Cardiac muscle cell (in vitro differentiated cells and primary cell): ENCODE measurements at places on chromosomes 7 and 10. TPM values are rescaled to one million over a fixed set of nuclear protein-coding genes. Genes with fewer than 3 reads are reported as not detected.

GRCh38 chr10:103111031-103111917 lies 81.8 kb downstream of the NT5C2 start:
- DNase-seq, result peak; percentile 20

The GRID1 gene
- total RNA-seq, result 1.5 and 2.3 TPM in 2 replicates

The CYP3A4 gene
- not detected in 2 replicates for total RNA-seq

DNA sequence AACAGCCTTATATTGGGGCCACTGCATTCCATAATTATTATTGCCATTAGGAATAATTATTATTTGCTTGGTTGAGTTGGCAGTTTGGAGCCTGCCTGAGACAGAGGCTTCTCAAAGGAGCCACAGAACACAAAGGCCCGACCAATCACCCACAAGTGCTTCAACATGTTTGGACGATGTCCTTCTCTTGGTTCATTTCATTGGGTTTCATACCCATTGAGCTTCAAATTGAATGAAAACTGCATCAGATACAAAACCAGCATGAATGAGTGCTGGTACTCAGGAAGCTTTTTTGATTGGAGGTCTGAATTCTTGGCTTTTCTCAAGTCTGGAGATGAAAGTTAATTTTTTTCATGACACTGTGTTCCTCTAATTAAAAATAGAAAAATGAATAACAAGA lies 168.3 kb downstream of the CREB5 start:
- no peak for DNase-seq

The NT5C3A gene
- 23.7 and 26.9 TPM in 2 replicates for total RNA-seq

The ZNF783 gene
- 12.7 and 26.4 TPM in 2 replicates for total RNA-seq

- no peak for DNase-seq
Observed at GRCh38 chr7:24279512-24279911, 4.5 kb upstream of the NPY start.

The ZNF479 gene
- not detected in 2 replicates for total RNA-seq

- no peak for DNase-seq
Observed at GRCh38 chr10:114761205-114762193, 60.1 kb upstream of the FHIP2A start.

DNA sequence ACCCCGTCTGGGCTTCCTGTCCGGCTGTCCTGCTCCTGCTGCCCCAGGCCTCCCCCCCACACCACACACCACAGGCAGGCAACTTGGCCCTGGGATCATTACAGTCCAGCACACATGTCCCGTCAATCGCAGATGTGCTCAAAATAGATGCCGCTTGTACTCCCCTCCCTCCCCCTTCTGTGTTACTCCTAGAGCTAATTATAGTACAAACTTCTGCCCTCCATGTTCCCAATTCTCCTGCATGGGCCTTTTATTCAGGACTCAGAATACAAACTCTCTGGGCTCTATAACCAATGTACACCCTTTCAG lies at the start of gene SYNPO2L:
Gene SYNPO2L (minus strand): TSS at position 40 of the 309 bp plus-strand sequence. CDS start 107 bp downstream, outside the sequence.
- DNase-seq, result peak; percentile 85

The LIPK gene
- not detected in 2 replicates for total RNA-seq

The C10orf105 gene
- 0.03 TPM in 1 of 2 replicates, not detected in the other for total RNA-seq

- peak; percentile 32 for DNase-seq
Observed at GRCh38 chr7:112383671-112384417, 66.4 kb upstream of the IFRD1 start.

The VWDE gene
- 46.3 and 95.8 TPM in 2 replicates for total RNA-seq

GRCh38 chr10:131452926-131453720 lies 141.6 kb upstream of the TCERG1L start:
- peak; percentile 77 for DNase-seq

DNA sequence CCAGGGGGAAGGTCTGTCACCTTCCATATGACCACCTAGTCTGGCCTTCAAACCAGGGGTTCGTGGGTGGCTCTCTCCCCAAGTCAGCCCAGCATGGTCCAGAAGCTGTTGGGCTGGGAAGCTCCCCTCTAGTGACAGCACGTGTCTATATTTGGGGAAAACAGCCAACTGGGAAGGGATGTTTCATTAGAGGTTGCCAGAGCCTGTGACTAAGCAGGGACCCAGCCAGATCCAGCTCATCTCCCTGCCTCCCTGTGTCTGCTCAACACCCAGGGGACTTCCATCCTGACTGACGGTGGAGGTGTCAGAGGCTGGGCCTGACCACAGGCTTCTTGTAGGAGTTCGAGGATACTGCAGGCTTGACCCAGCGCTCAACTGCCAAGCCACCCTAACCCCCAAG lies 10.5 kb downstream of the STYXL1 start:
- peak; percentile 43 for DNase-seq

- DNase-seq, result no peak
Observed at GRCh38 chr10:43193496-43194080, 55.3 kb downstream of the CSGALNACT2 start.

The ATXN7L1 gene
- 6.6 and 8.6 TPM in 2 replicates for total RNA-seq

DNA sequence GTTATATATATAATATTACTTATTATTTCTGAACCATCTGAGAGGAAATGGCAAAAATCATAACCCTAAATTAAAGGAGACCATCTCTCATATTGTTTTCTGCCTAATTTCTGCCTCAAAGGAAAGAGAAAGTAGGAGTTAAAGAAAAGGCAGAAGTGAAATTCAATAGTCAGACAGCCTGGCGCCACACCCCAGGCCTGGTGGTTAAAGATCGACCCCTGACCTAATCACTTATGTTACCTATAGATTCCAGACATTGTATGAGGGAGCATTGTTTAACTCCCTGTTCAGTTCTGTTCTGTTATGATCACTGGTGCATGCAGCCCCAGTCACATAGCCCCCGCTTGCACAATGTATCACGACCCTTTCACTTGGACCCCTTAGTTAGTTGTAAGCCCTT lies 24.9 kb upstream of the CHST3 start:
- DNase-seq, result no peak

The ANKRD30A gene
- total RNA-seq, result not detected in 2 replicates

The ASAH2B gene
- 3.4 and 6.6 TPM in 2 replicates for total RNA-seq

- no peak for DNase-seq
Observed at GRCh38 chr7:25759286-25759685, 392.7 kb upstream of the NFE2L3 start.

The MACC1 gene
- 0.04 and 0.06 TPM in 2 replicates for total RNA-seq

DNA sequence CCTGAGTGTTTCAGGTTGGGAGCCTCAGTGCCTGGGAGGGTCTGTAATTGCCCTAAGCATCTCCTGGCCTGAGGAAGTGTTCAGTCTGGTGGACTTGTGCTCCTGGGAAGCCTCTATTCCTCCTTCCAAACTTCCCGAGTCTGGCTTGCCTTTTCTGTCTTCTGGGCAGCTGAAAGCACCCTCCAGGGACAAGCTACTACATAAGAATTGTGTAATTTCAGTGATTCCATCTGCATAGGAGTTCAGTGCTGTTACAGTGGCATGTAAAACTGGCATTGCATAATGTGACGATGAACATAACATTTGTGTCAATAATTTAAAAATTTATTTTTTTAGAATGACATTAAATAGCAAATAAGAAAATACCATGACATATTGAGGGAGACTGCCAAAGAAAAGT lies 109.3 kb downstream of the AOAH start:
- DNase-seq, result no peak

GRCh38 chr7:129780974-129781927 lies 169.7 kb downstream of the NRF1 start:
- DNase-seq, result no peak

The GRM8 gene
- total RNA-seq, result 0.18 and 1.3 TPM in 2 replicates

DNA sequence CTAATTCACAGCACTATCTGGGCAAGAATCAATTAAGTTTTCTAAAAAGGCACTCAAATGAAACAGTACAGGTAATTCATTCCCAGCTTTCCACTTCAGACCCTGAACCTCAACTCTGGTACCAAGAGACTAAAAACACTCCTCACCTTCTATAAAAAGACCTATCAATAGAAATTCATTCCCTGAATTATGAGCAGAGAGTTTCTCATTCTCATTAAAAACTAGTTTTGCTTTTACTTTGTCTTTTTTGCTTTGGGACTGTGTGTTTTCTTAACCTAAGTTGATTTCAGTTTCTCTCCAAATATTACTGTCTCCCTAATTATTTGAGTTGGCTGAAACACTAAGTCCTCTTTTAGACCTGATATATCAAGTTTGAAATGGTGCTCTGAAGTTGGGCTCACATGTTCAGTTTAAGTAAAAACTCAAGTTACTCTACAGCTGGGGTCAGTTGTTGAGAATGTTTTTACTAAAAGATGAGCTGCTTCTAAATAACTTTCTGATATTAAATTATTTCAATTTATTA lies 189.5 kb downstream of the JAZF1 start:
- no peak for DNase-seq

The SFRP5 gene
- 23.7 and 35.0 TPM in 2 replicates for total RNA-seq

DNA sequence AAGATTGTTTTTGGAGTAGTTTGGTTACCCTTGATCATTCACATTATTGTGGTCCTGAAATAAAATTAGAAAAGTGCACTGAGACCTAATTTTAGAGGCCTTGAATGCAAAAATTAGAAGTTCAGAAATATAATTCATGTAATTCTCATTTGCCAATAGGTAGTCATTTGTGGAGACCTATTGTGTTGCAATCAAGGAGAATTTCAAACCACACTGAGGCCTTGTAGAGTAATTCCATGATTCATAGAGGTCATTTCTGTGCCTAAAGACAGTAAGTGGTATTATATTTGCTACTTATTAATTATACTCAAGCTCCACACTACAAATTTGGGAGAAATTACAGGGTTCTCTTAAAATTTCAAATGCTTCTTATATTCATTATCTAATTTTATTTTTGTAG lies 946.8 kb upstream of the POT1 start:
- DNase-seq, result no peak

GRCh38 chr10:58856508-58857240 lies 319.8 kb upstream of the PHYHIPL start:
- peak; percentile 68 for DNase-seq

GRCh38 chr10:27134371-27134770 lies 19.8 kb downstream of the YME1L1 start:
- DNase-seq, result no peak

- DNase-seq, result peak; percentile 38
Observed at GRCh38 chr10:89235073-89235798, 16.3 kb downstream of the LIPA start.

The GBX1 gene
- 0.36 and 1.6 TPM in 2 replicates for total RNA-seq

DNA sequence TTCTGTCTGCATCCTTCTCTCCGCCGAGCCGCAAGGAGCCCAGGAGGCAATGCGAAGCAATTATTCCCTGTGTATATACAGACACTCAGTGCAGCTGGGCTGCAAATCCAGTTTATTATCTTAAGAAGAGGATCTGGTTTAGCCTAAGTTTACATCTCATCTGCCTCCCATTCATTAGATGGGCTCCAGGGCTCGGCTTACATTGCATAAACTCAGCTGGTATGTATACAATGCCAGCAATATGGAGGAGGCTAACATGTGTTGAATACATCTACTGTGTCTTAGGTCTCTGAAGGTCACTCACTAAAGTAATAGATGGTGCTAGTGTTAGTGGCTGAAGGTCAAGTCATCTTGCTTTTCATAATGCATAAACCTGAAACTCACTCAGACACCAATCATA lies 996.8 kb downstream of the KCNMA1 start:
- no peak for DNase-seq

The TAF6 gene
- 104 and 163 TPM in 2 replicates for total RNA-seq

The ODAD2 gene
- total RNA-seq, result 0.63 and 0.70 TPM in 2 replicates

DNA sequence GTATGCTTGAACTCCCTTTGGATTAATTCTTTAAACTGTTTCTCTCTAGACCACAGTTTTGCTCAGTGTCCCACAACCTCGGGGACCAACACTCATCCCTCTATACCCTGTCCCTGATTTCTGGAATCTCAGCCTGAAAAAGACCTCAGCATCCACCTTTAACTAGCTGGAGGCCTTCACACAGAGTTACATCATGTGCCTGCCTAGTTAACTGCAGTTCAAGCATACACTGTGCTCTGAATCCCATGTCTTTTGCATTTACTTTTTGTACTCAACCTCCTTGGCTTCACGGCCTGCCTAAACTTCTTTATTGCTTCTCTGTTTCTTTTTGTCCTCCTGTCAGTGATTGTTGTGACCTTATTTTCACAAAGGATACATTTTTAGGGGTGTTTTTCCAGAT lies 66.7 kb downstream of the PRKG1 start:
- DNase-seq, result no peak

GRCh38 chr10:63887023-63887589 lies 365.9 kb downstream of the REEP3 start:
- no peak for DNase-seq

GRCh38 chr7:44808914-44809393 lies 12.5 kb downstream of the PPIA start:
- no peak for DNase-seq

- no peak for DNase-seq
Observed at GRCh38 chr10:96497391-96497790, 16.3 kb downstream of the TLL2 start.

GRCh38 chr7:24871770-24872169 lies 108.2 kb downstream of the OSBPL3 start:
- DNase-seq, result no peak

GRCh38 chr10:680146-680545 lies 9.3 kb downstream of the DIP2C start:
- DNase-seq, result no peak

The TET1 gene
- total RNA-seq, result 21.0 and 34.8 TPM in 2 replicates

The ATOH7 gene
- total RNA-seq, result 0.11 TPM in 1 of 2 replicates, not detected in the other

GRCh38 chr7:117552660-117553059 lies 72.8 kb downstream of the CFTR start:
- no peak for DNase-seq

DNA sequence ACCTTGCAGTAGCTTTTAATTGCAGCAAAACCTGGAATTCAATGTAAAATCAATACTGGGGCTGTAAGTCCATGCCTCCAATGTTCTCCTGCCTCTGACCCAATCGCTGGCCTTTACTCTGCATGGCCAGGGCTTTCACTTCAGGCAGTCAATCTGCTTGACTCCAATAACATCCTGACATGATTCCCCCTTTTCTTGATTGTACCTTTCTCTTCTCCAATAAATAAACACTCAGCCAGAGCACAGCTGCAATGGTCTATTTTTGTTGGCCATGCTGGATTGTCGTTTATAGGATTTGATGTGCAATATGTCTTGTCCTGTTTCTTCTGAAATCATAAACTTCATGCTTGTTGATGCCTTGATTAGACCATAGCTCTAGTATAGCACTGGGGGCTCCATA lies 97.8 kb upstream of the COL1A2 start:
- no peak for DNase-seq

GRCh38 chr7:70093205-70093904 lies 495.1 kb downstream of the AUTS2 start:
- DNase-seq, result no peak

DNA sequence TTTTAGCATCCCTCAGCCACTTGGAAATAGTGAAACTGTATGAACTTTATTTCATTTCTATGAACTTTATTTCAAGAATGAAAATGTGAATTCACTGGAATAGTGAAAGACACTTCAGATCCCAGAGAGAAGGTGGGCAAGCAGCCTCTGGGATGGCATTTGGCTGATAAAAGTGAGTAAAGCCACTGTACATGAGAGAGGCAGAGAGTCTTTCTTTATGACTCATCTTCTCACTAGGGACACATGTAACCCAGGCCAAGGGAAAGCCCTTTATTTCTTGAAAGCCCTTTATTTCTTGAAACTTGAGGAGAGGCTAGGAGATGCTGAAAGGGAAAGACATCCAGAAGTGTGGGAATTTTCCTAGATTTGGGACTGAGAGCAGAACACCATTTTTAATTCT lies 148.9 kb upstream of the SMIM30 start:
- no peak for DNase-seq

The PON1 gene
- not detected in 2 replicates for total RNA-seq
